ENCODE measurements at places on chromosomes 6 and 20.

GRCh38 chr6:119533603-119534279, 184.2 kb upstream of the MAN1A1 start:
- peak; percentile 47 for DNase-seq

DNA sequence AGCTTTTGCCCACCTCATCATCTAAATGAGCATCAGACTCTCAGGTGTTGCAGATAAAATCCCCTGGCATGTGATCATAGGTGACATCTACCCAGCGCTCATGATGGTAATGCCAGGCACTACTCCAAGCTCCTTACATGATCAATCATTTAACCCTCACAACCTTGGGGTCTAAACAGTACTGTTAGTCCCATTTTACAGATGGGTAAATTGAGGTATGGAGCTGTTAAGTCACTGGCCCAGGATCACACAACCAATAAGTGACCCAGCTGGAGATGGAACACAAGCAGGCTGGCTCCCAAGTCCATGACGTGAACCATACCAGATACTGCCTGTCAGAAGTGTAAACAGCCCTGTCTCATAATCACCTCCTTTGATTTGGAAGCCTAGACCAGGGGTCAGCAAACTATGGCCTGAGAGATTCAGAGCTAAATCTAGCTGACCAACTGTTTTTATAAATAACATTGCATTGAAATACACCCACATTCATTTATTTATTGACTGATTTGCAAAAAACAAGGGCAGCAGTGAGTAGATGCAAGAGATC, 79.2 kb downstream of the UNC5CL start:
- DNase-seq, result no peak

DNA sequence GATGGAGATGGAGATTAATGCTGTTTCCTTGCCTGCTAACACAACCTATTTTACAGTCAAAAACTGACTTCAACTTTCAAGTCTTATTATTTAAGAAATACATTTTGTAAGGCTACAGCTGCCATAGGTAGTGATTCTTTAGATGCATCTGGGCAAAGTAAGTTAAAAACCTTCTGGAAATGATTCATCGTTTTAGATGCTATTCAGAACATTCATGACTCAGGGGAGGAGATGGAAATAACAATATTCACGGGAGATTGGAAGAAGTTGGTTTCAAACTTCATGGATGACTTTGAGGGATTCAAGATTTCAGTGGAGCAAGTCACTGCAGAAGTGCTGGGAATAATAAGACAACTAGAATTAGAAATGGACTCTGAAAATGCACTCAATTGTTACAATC, 174.9 kb upstream of the GGTLC1 start:
- no peak for DNase-seq

- DNase-seq, result no peak
Measured at GRCh38 chr6:61977947-61978346, 308.1 kb downstream of the KHDRBS2 start.

DNA sequence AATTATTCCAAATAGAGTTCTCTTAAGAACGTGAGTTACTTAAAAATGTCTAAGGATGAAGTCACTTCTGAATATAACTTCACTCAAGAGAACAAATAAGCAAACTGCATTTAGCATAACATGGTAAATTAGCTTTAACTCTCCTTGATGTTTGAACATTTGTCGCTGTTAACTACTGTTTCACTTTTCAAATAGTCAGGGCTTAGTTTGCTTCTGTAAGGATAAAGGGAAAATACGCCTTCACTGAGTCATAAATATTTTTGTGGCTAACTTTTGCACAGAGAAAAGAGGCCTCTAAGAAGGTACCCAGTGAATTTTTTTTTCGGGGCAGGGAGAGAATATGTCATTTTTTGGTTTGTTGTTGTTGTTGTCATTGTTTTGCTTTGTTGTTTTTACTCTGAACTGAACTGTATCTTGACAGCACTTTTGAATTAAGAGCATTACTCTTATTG, 8.1 kb downstream of the PTPN1 start:
- peak; percentile 64 for DNase-seq

DNA sequence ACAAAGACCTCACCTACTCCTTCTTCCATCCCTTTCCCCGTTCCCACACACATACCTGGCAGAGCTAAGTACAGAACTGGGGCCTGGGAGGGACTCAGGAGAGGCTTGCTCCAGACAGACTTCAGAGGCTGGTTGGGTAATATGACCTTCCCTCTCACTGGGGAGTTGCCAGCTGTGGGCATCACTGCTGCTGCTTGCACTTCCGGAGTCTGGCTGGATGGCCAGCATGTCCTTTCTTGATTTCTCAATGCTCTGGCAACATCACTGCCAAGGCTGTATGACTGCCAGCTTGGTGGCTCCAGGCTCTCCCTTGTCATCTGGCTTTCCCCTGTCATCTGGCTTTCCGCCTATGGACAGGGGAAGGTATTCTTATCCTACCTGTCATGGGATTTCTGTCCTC, 47.8 kb downstream of the CDH22 start:
- DNase-seq, result no peak

GRCh38 chr6:54722328-54722727, 124.2 kb upstream of the FAM83B start:
- DNase-seq, result no peak

DNA sequence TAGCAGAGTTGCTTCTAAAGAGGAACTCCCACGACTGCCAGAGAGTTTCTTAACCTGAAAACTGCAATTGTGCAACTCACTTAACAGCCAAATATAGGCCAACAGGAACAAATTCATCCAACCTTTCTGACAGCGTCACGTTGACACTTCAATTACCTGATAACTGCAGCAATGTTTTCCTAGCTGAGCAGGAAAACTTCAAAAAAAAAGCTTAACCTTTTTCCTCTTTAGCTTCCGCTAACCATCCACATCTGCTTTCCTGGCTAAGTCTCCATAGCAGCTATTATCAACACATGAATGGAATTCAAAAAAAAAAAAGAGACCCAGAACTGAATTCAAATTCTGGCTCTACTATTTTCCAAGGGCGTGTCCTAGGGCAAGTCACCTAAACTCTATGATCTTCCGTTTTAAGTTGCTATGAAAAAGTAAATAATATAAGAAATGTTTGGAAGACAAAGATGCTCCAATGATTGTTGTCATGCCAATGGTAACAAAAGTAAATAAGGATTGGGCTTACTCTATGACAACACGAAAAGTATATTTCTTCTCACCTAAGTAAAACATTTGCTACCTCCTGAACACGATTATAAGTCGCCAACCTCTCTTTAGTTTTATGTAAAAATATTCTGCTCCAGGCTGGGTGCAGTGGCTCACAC, 524.6 kb upstream of the JARID2 start:
- no peak for DNase-seq

GRCh38 chr20:521860-522259, 21.7 kb downstream of the CSNK2A1 start:
- DNase-seq, result no peak

DNA sequence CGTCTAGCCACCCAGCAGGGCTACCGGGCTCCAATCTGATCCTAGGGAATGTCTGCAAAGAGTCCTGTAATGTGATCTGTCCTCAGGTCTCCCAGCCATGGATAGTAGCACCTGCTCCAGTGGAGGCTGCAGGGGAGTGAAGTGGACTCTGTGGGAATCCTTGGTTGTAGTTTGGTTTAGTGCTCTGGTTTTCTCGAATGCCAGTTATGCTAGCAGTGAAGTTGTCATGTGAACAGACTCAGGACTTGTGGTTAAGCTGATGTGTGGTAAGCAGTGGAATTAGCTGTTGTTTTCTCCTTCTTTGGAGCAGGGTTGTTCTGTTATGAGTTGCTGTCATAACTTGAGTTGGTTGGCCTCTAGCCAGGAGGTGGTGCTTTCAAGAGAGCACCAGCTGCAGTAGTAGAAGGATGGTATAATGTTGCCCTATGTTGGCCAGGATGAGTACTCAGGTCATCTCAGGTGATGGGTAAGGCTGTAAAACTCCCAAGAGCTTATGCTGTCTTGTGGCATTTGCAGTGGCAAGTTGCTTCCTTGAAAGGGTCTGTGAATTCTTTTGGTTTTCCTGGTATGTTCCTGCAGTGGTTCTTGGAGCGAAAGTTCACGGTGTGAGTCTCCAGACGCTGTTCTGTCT, 390.2 kb downstream of the UTRN start:
- DNase-seq, result peak; percentile 15

DNA sequence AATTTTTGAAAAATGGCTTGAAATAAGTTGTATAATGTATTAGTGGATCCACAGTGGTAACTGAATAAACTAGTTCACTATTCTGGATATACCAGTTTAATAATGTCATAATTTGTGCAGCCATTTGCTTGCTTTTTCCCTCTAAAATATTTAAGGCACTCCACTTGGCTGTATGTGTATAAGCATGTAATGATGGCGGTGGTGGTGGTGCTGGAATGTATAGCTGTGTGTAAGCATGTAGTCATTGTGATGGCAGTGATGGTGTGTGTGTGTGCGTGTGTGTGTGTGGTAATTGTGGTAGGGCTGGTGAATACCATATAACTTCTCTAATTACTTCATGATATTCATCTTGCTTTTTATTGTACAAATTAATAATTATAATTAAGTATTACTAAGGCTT, 89.2 kb upstream of the HIVEP1 start:
- no peak for DNase-seq

DNA sequence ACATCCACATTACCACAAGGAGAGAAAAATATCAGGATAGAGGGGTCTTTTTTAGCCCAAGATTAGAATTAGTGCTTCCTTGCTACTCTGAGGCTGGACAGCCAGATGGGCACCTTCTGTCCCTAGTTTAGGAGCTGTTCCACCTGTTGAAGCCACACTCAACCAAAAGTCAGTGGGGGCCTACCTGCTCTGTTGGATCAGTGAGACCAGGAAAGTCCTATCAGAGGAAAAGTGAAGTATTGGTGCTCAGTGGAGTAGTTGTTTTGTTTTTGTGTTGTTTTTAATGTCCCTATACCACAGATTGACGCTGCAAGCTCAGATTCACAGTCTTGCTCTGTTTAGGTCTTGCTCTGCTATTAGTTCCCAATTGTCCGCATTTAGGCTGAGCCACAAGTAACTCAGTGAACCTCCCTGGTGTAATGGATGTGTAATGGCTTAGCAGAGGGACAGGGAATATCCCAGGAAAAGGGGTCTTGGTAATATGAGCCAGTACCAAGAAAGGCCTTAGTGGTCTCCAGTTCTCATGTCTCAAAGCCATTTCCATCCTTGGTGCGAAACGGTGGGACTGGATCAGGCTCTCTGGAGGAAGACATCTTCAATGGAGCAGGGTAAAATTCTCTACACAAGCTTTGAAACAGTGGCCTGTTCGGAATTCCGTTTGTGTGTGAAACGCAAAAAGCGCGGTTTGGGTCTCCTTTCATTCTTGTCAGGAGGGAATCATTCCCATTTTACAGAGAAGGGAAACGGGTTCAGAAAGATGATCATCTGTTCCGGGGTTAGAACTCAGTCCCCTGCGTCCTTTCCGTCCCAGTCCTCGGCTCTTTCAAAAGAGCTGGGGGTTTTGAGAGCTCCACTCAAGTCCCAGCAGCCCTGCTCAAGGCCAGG, 631 bp upstream of the PABPC1L start:
- no peak for DNase-seq

GRCh38 chr6:126923807-126924206, 194.7 kb upstream of the RSPO3 start:
- no peak for DNase-seq

- peak; percentile 82 for DNase-seq
Measured at GRCh38 chr6:159467473-159468041, 225.5 kb downstream of the SOD2 start.

DNA sequence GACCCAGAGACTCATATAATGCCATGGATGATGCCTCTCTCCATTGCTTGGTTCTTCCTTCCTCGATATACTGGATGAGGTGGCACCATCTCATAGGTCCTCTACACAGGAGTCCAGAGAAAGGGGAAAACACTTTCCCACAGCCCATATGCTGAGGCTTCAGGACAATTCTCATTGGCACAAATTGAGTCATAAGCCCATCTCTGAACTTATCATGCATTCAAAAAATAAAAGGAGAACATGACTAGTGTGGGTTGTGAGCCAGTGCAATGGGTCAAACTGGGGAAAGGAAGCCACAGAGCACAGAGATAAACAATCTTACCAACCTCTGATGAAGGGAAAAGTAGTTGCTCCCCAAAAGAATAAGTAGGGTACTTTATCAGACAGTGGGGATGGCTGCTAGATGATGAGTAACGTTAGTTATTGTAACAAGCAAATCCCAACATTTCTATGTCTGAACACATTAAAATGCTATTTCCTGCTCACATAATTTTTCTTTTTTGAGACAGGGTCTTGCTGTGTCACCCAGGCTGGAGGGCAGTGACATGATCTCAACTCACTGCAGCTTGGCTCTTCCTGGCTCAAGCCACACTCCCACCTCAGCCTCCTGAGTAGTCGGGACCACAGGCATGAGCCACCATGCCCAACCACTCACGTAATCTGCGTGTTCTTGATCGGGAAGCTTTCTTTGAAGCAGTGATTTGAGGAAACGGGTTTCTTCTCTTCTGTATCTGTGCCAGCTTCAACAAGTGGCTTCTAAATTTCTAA, 27.0 kb downstream of the SOD2 start:
- DNase-seq, result peak; percentile 81

GRCh38 chr20:42634156-42634555, 555.5 kb downstream of the PTPRT start:
- no peak for DNase-seq

DNA sequence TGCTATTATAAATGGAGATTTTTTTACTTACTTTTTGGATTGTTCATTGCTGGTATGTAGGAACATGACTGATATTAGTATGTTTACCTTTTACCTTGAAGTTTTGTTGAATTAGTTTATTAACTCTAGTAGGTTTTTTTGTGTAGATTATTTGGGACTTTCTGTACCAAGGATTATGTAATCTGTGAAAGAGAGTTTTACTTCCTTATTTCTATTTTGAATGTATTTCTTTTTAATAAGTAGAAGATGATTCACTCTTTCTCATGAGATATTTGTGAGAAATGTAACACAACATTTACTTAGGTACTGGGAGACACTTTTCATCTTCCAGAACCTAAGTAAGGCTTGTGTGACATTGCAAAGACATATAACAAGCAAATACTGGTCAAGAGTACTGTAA, 473.9 kb upstream of the HS3ST5 start:
- DNase-seq, result no peak

DNA sequence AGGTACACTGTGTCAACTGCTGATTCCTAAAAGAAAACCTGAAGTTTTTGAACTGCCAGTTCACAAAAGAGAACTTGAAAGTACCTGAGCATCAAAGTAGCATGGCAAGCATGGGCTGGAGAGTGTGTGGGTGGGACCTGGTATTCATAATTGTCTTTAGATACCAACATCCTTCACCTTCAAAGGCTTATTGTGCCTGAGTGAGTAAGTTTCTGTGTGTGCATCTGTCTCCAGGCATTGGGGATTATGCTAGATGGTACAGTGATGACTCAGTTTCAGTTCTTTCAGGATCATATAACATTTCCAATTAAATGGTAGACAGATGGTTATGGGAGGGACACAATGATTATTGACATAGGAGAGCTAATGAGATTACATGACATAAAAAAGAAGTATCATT, 238.5 kb downstream of the ZFAND3 start:
- DNase-seq, result peak; percentile 55

DNA sequence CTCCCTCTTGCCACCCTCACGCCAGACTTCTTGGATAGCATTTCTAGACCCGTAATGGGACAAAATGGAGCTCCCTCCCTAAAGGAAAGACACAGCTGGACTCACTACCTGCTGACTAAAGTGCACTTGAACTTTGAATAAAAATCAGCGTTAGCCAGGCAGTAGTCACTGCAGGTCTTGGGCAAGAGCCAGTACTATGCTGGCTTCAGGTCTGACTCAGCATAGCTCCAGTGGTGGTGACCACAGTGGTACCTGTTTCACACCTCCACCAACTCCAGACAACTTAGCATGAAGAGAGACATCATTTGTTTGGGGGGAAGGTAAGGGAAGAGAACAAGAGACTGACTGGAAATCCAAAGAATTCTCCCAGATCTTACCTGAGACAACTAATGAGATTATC, 906.8 kb downstream of the GRIK2 start:
- no peak for DNase-seq

- peak; percentile 73 for DNase-seq
Measured at GRCh38 chr6:149334682-149335160, 17.2 kb downstream of the TAB2 start.
